ENCODE measurements at places on chromosomes 4 and X. TPM values are rescaled to one million over a fixed set of nuclear protein-coding genes. Genes with fewer than 3 reads are reported as not detected.

SPANXA1 gene
- not detected for total RNA-seq

PRSS12 gene
- total RNA-seq: 1.1 TPM

AMTN gene
- not detected for total RNA-seq

SLAIN2 gene
- total RNA-seq: 33.2 TPM

RAB40A gene
- total RNA-seq: not detected

YY2 gene
- total RNA-seq: 2.3 TPM

FGF2 gene
- 51.4 TPM for total RNA-seq

PPARGC1A gene
- total RNA-seq: 2.0 TPM

F8A3 gene
- total RNA-seq: 1.0 TPM

RHOXF1 gene
- total RNA-seq: not detected

SPANXB1 gene
- total RNA-seq: not detected

CT47B1 gene
- total RNA-seq: not detected

ASB12 gene
- total RNA-seq: not detected

RTL5 gene
- total RNA-seq: 0.37 TPM

FGA gene
- total RNA-seq: not detected

RAP2C gene
- total RNA-seq: 31.2 TPM

LIAS gene
- 37.0 TPM for total RNA-seq

PDCL2 gene
- not detected for total RNA-seq

SGCB gene
- total RNA-seq: 12.4 TPM
